ENCODE measurements at places on chromosomes 13 and 19.

- no peak for DNase-seq
Observed at GRCh38 chr13:99208185-99208584, 7.5 kb downstream of the UBAC2 start.

DNA sequence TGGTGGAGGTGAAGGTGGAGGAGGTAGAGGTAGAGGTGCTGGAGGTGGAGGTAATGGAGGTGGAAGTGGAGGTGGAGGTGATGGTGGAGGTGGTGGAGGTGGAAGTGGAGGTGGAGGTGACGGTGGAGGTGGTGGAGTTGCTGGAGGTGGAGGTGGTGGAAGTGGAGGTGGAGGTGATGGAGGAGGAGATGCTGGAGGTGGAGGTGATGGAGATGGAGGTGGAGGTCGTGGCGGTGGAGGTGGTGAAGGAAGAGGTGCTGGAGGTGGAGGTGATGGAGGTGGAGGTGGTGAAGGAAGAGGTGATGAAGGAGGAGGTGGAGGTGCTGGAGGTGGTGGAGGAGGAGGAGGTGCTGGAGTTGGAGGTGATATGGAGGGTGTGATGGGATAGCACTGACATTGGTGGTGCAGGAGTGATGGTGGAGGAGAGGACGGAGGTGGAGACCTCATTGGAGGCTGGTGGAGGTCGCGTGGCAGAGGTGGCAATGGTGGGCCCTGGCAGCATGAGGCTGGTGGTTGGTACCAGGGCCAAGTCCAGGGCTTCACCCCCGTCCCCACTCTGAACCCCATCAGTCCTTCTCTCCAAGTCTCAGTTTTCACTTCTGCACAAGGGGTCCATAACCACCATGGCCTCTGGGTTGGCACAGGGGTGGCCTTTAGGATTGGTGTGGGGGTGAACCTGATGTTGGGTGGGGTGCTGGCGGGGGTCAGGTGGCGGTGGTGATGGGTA, 15.8 kb downstream of the ONECUT3 start:
- no peak for DNase-seq

DNA sequence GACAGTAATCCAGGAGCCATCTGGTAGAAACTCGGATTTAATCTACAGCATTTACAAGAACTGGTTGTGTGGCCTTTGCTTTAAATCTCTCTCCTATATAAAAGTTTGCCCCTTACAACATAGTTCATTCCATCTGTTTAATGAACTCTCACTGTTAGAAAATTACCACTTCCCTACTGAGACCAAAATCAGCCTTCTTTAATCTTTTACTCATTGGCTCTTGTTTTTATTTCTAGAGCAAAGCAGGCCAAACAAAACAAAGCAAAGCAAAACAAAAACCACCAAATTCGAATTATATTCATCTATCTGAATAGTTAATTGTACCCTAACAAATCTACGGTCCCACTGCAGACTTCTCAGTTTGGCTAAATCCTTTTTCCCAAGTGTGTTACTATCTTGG, 127.0 kb downstream of the UGGT2 start:
- DNase-seq, result no peak

DNA sequence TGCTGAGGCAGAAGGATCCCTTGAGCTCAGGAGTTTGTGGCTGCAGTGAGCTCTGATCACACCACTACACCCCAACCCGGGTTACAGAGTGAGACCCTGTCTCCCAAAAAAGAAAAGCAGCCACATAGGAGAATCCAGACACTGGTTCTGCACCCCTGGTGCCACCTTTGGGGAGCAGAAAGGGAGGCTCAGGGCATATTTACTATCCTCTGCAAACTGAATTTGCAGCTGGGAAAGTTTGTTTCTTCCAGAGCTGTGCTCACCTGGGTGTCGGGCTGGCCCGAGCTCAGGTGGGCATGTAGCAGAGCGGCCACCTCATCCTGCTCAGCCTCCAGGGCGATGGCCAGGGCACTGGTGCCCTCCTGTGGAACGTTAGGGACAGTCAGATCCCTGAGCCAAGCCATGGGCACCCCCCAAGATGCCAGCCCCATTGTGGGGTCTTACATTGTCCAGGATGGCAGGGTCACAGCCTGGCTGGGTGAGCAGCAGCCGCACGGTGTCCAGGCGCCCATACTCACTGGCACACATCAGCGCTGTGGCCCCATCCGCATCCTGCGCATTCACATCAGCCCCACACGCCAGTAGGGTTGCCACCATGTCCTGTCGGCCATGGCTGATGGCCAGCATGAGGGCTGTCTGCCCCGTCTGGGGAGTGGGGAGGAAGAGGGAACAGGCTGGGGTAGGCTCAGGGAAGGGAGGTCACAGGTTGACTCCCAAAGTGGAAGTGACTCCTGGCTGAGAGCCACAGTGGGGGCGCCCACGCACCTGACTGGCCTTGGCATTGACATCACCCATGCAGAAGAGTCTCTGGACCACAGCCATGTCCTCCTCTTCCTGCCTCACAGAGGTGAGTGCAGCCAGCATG, 3.1 kb downstream of the RPS28 start:
- DNase-seq, result no peak

DNA sequence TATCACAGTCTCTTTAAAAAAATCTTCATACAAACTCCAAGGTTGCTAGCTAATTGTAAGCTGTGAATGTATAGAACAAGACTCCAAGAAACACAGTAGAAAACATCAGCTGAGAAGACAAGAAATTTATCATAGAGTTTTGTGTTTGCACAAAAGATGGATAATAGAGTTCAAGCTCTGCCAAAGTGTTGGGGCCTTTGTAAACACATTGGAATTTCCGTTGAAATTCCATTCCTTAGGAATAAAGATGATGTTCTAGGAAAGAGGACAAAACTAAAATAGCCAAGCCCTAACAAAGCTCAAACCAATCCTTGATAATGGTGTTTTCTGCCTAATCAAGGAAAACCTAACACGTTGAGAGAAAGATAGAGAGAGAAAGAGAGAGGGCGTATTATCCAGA, 20.6 kb downstream of the LRRC63 start:
- DNase-seq, result no peak

DNA sequence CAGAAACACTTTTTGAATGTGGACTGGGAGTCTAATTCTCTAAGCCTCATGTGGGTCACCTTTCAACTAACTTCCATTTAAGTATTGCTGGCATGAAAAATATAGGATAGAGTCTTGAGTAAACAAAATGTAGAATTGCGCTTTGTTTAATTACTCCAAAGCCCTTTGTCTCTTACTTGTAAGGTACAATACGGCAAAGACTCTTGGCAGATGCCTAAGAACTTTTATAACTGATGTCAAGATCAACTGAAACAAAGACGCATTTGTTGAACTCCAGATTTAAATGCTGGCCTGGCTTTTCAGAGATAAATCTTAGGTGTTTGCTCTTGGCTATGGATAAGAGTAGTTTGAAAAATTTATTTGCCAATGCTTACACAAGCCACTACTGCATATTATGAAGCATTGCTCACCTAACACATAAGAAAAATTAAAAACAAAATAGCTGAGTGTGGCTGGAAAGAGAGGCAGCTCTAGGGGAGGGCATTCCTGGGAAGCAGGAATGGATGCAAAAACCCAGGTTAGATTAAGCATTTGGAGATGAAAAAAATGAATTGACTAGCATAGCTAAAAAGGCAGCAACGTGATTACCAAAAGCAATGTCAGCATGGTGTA, 107.3 kb upstream of the STARD13 start:
- DNase-seq, result no peak

DNA sequence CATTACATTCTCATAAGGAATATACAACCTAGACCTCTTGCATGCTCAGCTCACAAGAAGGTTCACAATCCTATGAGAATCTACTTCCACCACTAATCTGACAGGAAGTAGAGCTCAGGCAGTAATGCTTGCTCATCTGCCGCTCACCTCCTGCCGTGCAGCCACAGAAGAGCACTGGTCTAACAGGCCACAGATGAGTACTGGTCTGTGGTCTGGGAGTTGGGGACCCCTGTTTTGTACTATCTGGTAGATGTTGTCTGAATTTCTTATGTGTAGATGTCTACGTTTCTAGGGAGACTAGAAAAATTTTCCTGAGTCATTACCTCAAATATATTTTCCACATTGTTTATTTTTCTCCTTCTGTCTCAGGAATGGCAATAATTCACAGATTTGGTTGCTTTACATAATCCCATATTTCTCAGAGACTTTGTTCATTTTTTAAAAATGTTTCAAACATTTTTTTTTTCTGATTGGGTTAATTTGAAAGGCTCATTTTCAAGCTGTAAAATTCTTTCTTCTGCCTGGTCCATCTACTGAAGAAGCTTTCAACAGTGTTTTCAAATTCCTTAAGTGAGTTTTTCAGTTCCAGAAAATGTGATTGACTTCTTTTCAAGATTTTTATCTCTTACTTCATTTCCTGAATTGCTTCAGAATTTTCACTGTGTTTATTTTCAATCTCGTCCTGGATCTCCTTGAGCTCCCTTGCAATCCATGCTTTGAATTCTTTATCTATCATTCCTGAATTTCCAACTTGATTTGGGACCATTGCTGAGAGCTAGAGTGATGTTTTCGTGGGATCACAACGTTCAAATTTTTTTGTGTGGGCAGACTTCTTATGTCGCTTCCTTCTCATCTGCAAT, 1322.2 kb downstream of the PCDH9 start:
- DNase-seq, result peak; percentile 24

DNA sequence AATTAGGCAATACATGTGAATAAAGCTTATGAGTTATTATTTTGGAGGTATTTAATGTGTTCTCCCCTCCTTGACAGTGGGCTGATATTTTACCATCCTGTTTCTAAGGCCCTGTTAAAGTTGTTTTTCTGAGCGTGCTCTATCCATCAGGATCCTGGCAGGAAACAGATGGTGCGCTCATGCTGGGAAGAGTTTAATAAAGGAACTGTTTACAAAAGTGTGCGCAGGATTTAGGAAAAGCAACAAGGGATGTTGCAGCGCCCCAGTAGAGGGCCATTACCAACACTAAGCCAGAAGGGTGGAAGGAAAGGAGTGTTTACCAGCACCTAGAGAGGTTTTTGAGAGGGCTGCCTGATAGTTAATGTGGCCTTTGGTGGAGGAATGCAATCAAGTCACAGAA, 374.5 kb downstream of the KCNRG start:
- DNase-seq, result no peak

Measured in amniotic epithelial cell (primary cell).